ENCODE measurements at places on chromosomes 11 and 22.

DNA sequence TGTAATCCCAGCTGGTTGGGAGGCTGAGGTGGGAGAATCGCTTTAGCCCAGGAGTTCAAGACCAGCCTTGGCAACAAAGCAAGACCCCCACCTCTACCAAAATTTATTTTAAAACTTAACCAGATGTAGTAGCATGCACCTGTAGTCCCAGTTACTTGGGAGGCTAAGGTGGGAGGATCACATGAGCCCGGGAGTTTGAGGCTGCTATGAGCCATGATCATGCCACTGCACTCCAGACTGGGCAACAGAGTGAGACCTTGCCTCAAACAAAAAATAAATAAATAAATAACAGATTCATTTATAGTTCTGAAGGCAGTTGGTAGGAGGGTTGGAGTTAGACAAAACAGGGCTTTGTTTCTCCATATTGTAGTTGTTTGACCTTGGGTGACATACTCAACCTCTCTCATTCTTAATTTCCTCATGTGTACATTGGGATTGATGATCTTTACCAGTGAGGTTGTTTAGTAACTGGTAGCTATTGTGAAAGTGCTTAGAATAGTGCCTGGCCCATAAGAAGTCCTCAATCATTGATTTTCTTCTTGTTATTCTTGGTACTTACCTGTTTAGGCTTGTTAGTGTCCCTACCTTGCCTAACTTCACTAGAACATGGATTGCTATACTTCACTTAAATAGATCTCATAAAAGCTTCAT lies 79.1 kb downstream of the EMSY start:
- no peak for DNase-seq

DNA sequence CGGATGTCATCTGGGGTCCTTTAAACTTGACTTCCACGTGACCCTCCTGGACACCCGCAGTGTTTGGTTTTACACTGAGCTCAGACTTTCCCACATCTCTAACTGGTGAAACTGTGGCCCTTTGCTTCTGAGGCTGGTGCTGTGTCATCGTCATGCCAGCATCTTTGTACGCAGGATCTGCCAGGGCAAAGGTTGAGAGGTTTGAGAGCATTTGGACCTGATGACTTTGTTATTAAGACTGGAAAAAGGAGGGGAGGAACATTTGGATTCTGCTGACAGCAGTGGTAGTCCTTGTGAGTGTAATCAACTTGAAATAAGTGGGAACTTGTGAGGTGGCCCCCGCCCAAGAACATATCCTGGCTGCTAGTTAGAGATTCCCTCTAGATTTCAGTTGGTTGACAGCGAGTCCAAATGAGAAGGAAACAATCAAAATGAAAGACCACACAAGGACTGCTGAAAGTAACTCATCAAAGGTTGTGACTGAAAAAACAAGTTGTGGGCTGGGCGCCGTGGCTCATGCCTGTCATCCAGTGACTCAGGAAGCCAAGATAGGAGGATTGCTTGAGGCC lies 102.5 kb downstream of the KIAA1671 start:
- DNase-seq, result no peak

DNA sequence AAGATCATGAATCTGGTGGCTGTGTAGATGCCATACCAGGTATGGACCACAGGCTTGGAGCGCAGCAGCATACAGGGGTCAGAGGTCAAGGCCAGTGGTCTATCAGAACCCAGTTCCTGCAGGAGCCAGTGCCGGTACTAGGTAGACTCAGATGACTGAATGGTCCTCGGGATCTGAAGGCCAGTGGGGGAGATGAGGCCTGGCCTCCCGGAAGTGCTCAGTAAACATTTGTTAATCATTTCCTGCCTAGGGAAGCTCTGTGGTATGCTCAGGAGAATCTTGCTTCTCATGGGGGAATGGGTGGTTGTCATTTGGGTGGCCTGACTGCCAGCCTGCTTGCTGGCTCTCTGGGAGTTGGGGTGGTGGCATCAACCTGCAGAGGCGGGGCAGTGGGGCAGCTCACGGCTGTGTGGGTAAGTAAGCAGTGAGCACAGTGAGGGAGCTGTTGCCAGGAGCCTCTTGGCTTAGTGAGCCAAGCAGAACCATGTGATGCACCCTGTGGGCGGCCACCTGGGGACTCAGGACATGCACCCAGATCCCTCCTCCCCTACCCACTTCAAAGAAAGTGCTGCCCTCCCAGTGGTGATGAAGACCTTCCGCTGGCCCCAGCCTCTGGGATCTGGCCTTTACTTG lies 33.0 kb downstream of the PTPRJ start:
- DNase-seq, result no peak

DNA sequence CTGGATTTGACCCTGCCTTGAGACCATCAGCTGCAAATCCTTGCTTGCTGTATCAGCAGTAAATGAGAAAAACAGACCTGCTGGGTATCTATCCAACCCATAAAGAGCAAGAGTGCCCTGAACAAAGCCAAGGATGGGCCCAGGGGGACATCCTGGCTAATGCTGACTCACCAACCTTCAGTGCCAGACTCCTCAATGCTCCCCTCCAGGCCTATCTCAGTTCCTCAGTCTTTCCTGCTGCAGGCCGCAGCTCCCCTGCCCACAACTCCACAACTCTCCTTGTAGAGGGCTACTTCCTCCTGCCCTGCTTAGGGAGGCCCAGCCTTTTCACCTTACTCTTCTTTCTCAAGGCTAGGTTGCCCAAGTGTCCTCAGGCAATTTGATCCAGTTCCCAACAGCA lies 2.6 kb downstream of the LAMTOR1 start:
- DNase-seq, result no peak

- DNase-seq, result no peak
Measured at GRCh38 chr11:119983240-119983732, 154.6 kb downstream of the TRIM29 start.

GRCh38 chr11:74949753-74950137 lies 679 bp downstream of the SPCS2 start:
- no peak for DNase-seq

GRCh38 chr22:40377931-40378330 lies 7.5 kb downstream of the SGSM3 start:
- DNase-seq, result no peak

- DNase-seq, result no peak
Measured at GRCh38 chr22:17726006-17726927, 48.0 kb downstream of the BID start.

- DNase-seq, result peak; percentile 27
Measured at GRCh38 chr22:27692243-27692642, 109.3 kb downstream of the MN1 start.

DNA sequence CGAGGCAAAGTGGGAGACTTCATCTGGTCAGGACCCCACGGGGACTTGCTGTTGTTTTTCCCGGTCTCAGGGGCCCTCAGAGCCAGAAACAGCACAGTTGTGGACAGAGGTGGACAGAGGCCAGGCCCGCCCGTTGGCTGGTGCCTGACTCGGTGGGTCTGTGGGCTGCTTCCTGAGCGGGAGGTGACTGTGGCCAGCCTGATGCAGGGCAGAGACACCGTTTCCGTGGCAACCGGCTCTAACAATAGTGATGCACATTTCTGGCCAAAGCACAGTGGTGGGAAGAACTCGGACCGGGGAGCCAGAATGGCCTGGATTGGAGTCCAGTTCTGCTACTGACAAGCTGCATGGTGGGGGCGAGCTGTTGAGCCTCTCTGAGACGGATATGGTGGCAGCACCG lies 58.7 kb upstream of the ATXN10 start:
- DNase-seq, result no peak

GRCh38 chr11:78954696-78955095 lies 380.0 kb upstream of the NARS2 start:
- no peak for DNase-seq

DNA sequence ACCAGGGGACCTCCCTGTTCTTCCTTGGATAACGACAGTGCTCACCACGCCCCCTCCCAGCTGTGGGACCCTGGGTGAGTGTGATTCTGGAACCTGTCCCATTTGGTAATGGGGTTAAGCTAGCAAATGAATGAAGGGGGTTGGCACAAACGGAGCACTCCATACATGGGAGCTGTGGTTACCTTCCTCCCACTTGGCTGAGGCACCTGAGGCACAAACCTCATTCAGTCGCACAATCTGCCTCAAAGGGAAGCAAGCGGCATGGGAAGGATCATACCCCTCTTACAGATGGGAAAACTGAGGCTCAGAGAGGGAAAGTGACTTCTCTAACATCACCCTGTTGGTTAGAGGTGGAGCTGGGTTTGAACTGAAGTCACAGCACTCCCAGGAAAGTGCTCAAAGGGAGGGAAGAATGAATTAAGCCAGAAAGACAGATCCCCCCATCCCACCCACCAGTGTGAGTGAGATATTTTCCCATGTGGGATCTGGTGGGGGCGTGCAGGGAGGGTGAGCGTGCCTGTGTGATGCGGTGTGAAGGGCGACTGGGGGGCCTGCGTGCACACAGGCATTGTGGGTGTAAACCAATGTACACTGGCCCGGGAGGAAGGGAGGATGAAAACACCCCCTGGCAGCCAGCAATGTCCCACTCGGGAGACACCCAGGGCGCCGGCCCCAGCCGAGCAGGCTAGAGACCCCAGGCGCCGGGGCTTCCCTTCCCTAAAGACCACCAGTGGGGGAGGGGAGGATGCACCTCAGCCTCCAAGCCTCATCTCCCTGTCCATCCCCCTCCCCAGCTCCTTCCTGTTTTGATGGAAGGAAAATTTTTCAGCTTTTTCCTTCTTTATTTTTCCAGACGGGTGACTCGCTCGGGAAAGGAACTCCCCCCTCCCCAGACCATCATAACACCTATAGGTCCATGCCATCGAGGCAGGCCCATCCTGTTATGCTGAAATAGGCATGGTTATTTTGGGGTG lies 8.0 kb upstream of the PDGFB start:
- no peak for DNase-seq

DNA sequence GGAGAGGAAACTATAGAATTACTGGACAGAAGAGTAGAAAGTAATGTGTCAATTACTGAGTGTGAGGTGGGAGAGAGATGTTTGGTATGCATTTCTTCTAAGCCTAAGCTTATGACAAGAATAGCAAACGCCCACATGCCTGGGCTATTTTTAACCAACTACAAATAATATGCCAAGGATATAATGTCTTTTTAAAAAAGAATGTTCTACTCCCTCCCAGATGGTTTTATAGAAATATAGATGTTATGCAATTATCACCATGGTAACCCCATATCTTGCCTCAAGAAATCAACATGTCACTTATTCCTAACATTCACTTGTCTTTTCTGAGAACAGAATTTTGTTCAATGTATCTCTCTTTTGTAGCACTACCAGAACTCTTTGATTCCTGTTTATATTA lies 996.7 kb upstream of the CHORDC1 start:
- no peak for DNase-seq

DNA sequence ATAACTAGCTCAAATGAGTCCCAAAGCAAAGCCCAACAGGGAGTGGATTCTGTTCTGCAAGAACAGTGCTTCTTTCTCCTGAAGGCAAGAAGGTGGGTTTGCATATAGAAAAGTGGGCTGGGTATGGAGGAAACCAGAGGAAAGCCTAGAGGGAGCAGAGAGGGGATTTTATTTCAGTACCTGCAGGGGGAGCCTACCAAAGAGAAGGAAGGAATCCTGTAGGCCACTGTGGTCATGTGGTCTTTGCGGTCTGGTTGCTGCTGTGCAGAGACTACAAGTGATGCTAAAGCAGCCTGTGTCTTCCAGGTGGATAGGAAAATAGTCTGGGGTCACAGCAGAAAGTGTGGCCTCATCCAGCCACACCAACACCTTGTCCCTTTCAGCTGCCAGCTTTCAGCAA lies 33.2 kb upstream of the ZBTB16 start:
- DNase-seq, result no peak

DNA sequence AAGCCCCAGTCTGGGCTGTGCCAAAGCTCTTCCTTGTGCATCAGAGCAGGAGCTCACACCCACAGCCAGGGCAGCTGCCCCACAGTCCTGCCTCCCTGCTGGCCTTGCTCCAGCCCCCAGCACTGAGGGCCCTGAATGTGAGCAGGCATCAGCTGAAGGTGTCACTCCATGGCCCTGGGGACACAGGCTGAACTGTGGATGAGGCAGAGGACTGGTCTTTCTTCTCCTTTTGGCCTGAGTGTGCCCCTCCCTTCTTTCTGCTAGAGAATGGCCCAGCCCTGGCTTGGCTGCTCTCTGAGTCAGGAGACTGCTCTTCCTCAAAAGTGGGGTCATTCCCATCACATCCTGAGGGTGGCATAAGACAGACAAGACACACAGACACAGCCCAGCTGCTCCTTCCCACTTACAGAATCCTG lies 16.2 kb downstream of the OTOG start:
- no peak for DNase-seq

- peak; percentile 65 for DNase-seq
Measured at GRCh38 chr11:62680825-62681240, 2.0 kb upstream of the UBXN1 start.

- DNase-seq, result no peak
Measured at GRCh38 chr22:42515896-42516295, 3.7 kb downstream of the RRP7A start.

DNA sequence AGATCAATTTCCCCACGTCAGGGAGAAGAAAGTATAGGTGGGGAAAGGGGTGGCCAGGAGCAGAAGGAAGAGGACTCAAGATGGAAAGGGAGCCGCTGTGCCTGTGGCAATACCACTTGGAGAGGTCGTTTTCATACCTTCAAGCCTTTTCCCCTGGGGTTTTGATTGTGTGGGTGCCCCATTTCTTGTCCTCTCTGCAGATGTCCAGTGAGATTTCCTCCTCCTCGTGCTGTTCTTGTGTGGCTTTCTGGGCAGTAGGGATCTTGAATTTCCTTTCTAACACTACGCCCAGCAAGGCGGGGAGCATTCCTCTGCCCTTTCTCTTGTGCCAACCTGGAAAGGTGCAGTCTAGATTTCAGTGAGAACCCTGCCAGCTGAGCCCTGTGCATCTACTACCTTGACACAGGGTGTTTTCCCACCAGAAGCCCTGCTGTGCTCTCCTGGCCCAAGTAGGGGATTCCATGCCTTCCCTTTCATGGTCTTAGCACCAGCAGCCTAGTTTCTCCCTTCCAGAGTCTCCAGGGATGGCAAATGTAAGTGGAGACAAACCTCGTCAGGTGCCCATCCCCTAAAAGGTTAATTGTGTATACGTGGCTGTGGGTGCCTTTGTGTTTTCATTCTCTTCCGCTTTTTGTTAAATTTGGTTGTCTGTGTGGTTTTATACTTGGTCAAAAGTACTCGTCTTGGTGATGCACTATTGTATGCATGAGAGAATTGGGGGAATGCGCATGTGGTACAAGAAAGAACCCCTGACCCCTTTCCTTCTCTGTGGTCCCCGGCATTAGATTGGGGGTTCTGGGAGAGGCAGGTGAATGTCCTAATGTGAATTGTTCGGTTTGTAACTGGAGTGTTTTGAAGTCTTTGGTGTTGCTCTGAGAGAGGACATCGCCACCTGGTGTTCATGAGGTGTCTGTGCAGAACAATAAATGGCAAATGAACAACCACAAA lies 71.4 kb upstream of the MPEG1 start:
- peak; percentile 7 for DNase-seq
